ENCODE measurements at places on chromosomes 11 and 22.

DNA sequence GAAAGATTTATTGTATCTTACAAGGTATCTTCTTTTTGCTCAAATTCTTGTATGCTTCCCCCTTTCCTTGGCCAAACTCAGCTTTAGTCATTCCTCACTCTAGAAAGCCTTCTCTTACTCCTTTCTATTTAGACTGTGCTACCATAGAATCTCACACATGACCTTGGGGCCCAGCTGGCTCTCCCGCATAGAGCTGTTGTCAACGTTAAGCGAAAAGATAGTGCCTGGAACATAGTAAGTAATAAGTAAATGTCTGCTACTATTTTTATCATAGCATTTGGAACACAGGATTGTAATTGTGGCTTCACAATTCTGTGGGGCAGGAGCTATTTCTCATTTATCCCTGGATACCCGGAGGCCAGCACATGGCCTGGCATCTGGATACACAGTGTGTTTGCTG lies 38.9 kb upstream of the OR4B1 start:
- DNase-seq = no peak

DNA sequence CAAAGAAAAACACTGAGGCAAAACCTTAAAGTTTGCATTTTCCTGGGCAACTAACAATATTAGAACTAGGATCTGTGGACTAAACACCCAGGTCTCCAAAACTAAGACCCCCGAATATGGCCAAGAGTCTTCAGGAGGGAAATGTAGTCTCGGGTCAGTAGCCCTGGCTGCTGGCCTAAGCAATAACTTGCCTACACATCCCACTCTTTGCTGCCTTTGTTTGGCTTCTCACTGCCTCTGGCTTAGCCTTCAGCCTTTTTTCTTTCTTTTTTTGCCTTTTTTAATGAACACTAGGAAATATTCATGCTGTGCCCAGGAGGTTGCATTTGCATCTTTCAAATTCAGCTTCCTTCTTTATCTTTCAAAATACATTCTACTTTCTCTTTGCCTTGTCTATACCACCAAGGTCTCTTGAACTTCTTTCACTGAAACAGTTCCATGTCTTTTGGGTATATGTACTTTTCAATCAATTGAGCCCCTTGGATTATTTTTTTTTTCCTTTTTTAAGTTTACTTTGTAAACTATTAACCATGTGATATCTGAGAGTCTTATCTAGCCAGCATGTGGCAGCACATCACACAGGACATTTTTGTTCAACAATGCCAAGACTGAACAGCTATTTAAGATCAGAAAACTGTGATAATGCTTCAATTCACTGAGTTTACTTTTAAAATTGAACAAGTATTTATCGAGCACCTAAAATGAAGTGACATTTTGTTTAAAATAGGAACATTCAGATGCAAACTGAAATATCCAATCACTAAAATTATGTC lies 165.0 kb upstream of the TRPC6 start:
- no peak for DNase-seq

- DNase-seq = no peak
Measured at GRCh38 chr11:115197031-115197430, 307.2 kb downstream of the CADM1 start.

DNA sequence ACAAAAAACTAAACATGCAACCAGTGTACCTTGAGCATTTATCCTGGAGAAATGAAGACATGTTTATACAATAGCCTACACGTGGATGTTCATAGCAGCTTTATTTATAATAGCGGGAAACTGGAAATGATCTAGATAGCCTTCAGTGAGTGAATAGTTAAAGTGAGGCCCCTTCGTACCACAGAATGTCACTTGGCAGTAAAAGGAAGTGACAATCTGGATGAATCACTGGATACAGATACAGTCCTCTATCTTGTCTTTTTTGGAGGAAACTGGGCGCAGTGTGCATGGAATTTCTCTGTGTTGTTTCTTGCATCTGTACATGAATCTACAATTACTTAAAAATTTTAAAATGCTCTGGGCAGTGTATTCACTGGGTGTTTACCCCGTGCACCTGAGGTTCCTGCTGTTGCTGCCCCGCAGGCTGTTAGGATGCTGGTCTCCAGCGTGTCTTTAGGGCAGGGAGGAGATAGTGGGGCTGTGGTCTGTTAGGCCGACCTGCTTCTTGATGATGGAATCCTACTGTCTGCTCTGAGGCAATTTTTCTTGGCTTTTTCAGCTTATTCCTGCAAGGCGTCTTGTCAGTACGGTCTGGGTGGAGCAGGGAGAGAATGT lies 23.2 kb downstream of the DERL3 start:
- DNase-seq = no peak

DNA sequence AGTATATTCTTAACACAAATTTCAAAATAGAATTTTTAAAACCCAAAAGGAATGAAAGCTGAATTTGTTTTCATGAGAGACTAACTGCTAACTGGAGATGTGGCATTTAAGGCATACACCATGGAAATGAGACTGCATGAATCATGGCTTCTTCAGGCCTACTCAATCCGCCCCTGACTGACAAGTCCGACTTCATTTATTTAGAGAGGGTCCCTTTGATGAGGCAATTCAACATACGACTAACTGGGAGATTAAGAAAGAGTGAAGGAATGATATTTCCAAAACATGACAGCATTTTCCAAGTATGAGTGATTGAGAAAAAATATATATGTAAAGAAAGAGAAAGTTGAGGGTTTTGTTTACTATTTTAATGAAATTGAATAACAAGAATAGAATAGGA lies 720.1 kb downstream of the DLG2 start:
- no peak for DNase-seq

DNA sequence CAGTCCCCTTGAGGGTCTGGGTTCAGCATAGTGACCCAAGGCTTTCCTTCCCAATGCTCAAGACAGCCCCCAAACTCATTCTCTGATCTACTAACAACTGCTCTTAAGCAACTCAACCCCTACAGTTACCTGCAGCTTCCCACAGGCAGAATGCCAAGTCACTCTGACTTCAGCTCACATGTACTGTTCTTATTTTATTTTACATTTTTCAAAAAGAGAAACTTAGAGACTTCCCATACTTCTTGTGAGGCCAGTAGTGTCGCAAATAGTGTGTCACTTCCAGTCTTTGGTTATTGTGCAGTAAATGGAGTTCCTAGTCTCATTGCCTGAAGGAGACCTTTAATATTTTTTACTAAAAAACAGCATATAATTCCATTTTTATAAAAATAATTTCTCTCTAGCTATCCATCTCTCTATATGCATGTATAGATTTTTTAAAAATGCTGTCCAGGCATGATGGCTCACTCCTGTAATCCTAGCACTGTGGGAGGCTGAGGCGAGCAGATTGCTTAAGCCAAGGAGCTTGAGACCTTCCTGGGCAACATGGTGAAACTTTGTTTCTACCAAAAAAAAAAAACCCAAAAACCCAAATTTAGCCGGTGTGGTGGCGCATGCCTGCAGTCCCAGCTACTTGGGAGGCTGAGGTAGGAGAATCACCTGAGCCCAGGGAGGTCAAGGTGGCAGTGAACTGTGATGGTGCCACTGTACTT lies 41.8 kb downstream of the ENTHD1 start:
- no peak for DNase-seq

DNA sequence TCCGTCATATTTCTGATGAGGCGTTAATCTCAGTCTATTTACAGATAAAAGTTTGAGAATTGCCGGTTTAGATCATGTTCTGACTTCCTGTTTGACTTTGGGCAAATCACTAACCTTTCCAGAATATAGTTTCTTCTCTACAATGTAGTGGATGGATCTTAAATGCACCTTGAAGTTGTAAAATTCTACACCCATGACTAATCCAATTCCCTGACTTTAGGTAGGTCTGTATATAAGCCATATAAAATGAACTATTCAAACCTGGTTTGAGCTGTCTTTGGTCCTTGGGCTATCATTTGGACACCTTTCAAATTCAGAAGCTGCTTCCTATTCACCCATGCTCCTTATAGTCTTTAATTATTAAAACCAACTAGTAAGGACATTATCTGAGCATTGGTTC lies 52.2 kb upstream of the BLID start:
- DNase-seq = no peak

- DNase-seq = no peak
Measured at GRCh38 chr11:33303541-33303940, 46.4 kb downstream of the HIPK3 start.

DNA sequence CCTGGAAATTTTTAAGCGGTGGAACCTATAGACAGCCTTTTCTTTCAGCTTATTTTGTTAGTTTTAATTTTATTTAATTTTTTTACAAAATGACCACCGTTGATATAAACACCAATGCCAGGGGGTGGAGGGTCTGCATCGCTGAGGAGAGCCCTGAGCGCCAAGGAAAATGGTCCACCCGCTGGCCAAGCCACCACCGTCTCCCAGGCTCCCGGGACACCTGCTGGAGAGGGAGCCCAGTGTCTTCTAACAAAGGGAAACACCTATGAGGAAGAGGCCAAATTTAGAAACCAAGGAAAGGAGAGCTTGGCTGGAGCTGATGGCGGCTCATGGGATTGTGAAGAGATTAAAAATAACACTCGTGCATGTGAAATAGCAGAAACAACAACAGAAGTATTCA lies 288 bp upstream of the KRTAP5-8 start:
- DNase-seq = no peak

DNA sequence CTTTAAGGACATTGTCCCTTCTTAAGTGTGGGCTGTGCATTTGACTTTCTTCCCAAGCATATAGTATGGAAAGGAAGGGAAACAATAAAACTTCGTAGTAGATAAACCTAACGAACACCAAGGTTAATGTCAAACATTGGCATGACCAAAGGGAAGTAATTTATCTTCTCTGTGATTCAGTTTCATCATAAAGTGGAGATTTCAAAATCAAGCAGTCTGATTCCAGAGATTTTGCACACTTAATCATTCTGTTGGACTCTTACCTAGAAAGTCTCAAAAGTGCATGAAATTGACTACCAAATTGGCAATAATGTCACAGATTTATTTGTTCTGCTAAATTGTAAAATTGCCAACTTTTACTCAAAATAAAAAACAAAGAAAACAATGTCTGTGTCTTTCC lies 559.7 kb downstream of the JRKL start:
- no peak for DNase-seq

- no peak for DNase-seq
Measured at GRCh38 chr11:100887659-100888058, 200.6 kb downstream of the ARHGAP42 start.

DNA sequence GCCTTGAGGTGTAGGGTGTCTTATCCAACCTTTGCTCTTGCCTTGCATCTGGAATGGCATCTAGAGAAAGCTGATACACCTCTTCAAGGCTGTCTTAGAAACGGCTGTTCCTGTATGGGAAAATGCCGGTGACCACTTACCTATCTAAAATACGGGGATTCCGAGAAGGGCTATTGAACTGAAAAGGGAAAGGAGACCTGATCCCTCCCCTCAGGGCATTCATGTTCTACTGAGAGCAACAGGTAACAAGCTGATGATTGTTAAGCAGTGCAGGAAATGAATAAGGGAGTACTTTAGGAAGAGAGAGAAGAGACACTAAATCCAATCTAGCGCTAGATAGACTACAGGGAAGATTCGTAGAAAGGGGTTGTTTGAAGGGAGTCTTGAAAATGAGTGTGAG lies 1388.1 kb downstream of the FAM181B start:
- no peak for DNase-seq

- DNase-seq = no peak
Measured at GRCh38 chr11:62810748-62811147, 5.5 kb upstream of the NXF1 start.

DNA sequence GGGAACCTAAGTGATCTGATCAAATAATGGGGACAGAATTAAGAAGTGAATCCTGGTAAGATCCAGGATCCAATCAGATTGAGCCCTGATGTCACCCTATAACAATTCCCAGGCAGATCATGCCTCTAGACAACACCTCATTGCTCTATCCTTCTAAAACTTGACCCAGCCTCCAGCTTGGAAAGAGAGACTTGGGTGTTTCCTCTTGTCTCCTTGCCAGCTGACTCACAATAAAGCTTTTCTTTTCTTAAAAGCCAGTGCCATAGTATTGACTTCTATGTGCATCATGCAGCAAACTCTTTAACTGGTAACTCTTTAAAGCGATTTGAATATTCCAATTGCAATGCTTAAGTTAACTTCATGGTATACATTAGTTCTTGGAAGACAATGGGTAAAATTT lies 109.6 kb upstream of the CHORDC1 start:
- DNase-seq = no peak

- DNase-seq = no peak
Measured at GRCh38 chr11:119100994-119101758, 477 bp downstream of the DPAGT1 start.

DNA sequence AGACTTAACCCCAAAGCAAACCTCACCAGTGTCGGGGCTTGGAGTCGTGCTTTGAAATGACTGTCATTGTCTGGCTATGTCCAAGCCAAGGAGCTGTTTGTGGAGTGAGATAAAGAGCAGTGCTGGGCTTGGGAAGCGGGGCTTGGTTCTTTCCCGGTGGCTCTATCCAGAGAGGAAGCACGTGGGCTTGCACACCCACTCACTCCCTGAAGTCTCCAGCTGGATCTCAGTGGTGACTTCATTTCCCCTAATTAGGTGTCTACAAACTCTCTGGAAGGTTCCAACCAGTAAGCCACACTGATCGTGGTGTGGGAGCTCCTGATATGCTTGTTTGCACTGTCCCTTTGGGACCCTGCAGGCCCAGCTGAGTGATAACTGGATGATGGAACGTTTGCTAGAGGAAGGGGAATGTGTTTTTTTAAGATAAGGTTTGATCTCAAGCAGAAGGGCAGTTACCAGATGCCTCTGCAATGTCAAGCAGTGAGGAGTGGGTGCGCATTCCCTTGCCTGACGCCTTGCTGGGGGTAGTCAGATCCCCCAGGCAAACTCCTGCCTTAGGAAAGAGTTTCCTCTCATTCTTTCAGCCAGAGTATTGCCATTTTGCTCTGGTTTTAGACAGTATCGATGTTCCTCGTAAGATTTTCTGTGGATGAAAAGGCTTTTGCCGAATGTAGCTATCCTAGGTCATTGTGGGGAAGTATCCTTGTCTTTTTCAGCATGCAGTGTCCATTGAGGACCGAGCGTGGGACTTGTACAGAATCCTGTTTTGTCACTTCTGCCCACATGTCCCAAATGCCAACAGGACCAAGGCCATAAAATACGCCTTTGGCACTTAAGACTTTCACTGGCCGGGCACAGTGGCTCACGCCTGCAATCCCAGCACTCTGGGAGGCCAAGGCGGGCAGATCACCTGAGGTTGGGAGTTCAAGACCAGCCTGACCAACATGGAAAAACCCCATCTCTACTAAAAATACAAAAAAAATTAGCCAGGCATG lies 90.9 kb downstream of the MICAL2 start:
- no peak for DNase-seq

DNA sequence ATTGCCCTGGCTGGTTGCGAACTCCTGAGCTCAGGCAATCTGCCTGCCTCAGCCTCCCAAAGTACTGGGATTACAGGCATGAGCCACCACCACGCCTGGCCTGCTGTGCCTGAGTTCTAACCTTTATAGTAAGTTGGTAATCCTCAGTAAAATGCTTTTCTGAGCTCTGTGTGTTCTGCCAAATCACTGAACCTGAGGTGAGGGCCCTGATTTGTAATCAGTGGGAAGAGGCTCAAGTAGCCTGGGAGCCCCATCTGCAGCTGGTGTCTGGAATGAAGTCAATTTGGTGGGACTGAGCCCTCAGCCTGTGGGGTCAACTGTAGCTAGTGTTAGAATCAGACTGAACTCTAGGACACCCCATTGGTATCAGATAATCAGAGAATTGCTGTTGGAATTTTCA lies 72.6 kb upstream of the PARVG start:
- no peak for DNase-seq

Measured in B cell (primary cell).